NAMALWA (cell line): ENCODE measurements at places on chromosomes 2 and 18.

GRCh38 chr2:215171796-215172195 lies 33.4 kb upstream of the ABCA12 start:
- no peak for DNase-seq

DNA sequence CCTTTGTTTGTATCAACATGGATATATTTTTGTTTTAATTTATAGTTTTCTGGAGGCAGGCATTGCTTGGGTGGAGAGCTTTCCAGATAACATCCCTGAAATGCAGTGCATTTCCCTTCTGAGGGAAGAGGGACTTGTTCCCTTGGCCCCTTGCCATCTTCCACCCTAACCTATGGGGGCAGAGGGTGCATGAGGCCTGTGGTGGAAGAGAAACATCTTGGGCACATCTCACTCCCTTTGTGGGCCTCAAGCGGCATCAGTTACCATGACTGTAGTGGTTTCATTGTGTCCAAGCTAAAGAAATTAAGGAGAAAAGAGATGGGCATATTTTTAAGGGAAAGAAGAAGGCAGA lies 5.3 kb upstream of the RPL37A start:
- no peak for DNase-seq

DNA sequence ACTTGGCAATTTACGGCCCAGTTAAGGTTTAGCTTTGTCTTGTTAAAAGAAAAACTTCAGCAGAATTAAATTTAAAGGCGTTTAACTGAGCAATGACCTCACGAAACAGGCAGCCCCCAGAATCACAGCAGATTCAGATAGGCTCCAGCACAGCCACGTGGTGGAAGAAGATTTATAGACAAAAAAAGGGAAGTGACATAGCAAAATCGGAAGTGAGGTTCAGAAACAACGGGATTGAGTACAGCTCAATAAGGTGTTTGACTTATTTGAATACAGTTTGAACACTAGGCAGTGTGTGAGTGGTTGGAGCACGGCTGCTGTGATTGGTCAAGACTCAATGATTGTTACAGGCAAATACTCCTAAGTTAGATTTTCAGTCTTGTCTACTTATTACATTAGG lies 79.8 kb downstream of the MOGAT1 start:
- peak; percentile 42 for DNase-seq

GRCh38 chr2:29576231-29576630 lies 345.2 kb downstream of the ALK start:
- DNase-seq, result no peak

DNA sequence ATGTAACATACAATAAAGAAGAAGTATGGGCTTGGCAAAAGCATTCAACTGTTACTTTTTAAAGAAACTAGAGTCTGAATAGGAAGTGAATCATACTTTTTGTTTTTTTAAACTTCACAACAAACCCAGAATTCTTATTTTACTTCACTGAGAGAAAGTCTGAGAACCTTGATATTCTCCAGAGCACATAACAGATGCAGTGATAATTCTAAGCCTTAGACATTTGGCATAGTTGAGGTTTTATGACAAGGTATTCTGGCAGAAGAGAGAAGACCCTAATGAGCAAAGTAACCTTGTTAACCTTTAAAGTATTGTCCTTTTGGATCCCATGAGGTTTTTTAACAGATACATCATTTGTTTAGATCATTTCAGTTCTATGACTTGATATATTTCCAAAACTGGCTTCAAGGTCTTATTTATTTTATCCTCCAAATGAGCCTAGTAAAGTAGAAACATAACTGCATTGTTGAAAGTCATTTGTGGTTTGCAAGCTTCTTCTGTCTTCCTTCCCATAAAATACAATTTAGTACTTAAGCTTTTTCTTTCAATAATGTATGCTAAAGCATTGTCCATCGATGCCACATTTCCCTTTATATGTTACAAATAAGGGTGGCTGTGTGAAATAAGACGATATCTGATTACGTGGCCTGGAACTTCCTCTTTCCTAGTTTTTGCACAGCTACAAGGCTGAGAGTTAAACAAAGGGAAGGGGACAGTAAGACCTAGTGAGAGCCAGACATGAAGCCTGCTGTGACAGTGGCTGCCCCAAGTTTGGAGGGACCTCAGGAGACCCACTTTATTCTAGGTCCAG lies 86.1 kb upstream of the ITPRID2 start:
- DNase-seq, result no peak

GRCh38 chr2:45986509-45986908 lies 310.7 kb upstream of the EPAS1 start:
- DNase-seq, result no peak
